ENCODE measurements at places on chromosomes 1 and 21. TPM values are rescaled to one million over a fixed set of nuclear protein-coding genes. Genes with fewer than 3 reads are reported as not detected.

The TPTE gene
- total RNA-seq, result not detected

The OR2M3 gene
- total RNA-seq, result 0.04 TPM

The UBL4B gene
- total RNA-seq, result not detected

The POU3F1 gene
- 19.1 TPM for total RNA-seq

GRCh38 chr1:55724551-55725325 is 509.6 kb upstream of the USP24 start:
- no peak for DNase-seq

Data from sciatic nerve (tissue), 2 donors.